ENCODE measurements at places on chromosomes 5 and 9.

DNA sequence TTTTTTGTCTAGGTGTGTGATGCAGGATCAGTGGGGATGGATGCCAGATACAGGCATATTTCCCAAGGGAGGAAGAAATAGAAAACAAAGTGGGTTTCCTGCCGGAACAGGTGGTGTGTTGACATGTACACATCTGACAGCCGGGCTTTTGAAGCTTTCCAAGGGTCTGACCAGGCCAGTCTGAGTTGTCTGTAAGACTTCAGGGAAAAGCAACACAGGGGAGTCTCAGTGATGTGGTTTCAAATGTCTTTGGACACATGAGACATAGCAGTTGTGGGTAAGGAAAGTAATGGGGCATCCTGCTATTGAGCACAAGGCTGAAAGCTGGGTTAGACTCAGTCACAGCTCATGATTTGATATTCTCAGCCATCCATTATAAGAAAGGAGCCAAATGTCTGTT is 274.9 kb downstream of the PIK3R1 start:
- DNase-seq = no peak

GRCh38 chr9:114869845-114870244 is 60.5 kb downstream of the TNFSF8 start:
- peak; percentile 87 for DNase-seq

GRCh38 chr9:133489253-133490190 is 10.6 kb upstream of the SLC2A6 start:
- no peak for DNase-seq

- DNase-seq = no peak
Observed at GRCh38 chr5:169126481-169127021, 174.4 kb downstream of the SLIT3 start.

DNA sequence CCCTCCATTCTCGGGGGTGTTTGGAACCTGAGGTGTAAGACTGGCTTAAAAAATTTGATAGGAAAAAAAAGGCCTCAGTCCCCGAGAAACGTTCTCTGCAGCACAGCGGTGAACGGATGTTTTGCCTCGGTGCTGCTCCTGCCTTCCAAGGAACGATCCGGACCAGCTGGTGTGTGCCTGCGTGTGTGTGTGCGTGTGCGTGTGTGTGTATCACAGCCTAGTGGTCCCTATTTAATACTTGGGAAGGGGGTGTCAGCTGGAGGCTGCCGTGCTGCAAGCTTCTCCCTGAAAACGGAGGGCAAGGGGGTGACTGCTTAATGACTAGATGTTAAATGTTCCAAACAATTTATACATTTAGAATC is 76.9 kb downstream of the LHX2 start:
- no peak for DNase-seq

- DNase-seq = no peak
Observed at GRCh38 chr5:96195123-96195522, 233.5 kb upstream of the ELL2 start.

GRCh38 chr9:111740739-111741138 is 54.0 kb downstream of the SHOC1 start:
- peak; percentile 32 for DNase-seq

DNA sequence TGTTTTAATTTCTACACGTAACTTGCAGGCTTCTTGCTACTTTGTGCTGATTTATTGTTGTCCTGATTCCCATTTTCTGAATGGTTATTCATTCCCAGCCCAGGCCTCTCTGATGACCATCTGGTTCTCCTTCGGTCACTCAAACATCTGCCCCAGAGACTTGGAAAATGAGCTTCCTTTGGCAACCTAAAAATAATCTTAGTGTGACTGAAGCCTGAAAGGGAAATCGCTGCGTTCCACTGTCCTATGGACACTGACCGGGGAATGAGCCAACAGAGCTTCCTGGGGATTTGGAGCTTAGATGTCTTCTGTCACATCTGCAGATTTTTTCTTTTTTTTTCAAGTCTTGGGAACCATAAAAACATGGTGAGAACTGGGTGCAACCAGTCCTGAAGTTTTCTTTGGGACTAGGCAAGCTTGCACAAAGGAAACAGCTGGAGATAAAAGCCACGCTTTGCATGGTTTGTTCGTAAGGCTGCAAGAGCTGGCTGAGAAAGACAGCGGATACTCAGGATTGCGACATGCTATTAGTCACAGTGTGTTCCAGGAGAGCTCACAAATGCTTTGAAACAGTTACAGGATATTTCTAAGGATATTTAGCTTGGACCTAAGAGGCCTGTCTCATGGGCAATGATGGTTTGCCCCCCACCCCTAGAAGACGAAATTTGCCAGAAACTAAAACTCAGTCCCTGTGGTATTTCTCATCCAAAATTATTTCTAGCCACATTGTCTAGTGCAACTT is 146.2 kb downstream of the GOLPH3 start:
- peak; percentile 69 for DNase-seq

DNA sequence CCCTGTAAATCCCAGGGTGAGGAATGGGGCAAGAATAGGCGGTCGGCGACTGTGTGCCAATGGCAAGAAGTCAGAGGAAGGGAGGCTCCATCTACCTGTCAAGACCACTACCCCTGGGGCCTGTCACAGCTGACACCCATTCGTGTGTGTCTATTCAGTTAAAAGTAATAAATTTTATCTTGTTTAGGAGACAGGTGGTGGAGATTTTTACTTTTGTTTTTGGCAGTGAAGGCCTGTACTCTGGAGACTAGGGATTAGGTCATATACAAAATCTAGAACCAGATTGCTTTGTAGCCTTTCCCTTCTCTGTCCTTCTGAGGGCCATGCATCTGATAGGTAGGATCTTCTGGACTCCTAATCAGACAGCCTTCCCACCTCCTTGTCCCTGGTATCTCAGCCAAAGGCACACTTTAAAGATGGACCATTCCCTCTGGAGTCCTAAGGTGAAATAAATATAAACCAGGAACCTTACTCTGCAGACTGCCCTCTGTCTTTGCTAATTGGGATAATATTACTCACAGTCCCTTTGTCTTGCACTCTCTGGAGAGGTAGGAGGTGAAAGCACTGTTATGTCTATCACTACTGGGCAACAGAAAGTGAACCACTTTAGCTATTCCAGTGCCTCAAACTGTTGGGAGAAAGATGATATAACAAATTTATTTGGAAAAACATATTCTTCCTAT is 213.2 kb upstream of the ACTBL2 start:
- no peak for DNase-seq

DNA sequence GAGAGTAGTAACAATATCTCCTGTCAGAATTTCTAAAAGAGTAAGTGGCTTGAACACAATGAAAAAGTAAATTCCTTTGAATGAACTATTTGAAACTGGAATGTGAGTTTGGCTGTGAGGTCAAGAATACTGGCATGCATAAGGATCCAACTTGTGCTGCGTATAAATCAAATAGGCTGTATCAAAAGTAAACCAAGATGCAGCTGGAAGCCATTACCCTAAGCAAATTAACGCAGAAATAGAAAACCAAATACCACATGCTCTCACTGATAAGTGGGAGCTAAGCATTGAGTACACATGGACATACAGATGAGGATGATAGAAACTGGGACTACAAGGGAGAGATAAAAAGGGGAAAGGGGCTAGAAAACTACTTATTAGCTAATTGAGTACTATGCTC is 24.0 kb upstream of the SRFBP1 start:
- DNase-seq = no peak

Data from ELF-1 (cell line).